ENCODE measurements at places on chromosomes 5 and 9.

GRCh38 chr9:132989014-132989310 lies 10.5 kb downstream of the GFI1B start:
- no peak for DNase-seq

GRCh38 chr5:177169271-177169670 lies 35.7 kb downstream of the NSD1 start:
- DNase-seq: no peak

- no peak for DNase-seq
These were observed 9.1 kb downstream of the BRD3 start for GRCh38 chr9:134058716-134059115.

- peak; percentile 62 for DNase-seq
These were observed 32.0 kb upstream of the TMED7 start for GRCh38 chr5:115657881-115658233.

GRCh38 chr9:70525519-70525918 lies 111.1 kb upstream of the KLF9 start:
- no peak for DNase-seq

DNA sequence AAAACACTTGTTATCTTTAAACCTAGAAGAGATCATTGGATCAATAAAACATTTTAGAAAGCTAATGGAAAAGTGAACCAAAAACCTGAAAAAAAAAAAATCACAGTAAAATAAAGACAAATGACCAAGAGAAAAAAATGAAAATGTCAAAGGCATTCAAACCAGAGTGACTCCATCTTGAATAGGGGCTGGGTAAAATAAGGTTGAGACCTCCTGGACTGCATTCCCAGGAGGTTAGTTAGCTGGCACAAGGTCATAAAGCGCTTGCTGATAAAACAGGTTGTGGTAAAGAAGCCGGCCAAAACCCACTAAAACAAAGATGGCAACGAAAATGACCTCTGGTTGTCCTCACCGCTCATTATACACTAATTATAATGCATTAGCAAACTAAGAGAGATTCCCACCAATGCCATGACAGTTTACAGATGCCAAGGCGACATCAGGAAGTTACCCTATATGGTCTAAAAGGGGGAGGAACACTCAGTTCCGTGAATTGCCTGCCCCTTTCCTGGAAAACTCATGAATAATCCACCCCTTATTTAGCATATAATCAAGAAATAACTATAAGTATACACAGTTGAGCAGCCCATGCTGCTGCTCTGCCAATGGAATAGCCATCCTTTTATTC lies 116.7 kb upstream of the NEK6 start:
- no peak for DNase-seq

- DNase-seq: no peak
These were observed 1087.9 kb upstream of the NUDT12 start for GRCh38 chr5:104650313-104651055.

DNA sequence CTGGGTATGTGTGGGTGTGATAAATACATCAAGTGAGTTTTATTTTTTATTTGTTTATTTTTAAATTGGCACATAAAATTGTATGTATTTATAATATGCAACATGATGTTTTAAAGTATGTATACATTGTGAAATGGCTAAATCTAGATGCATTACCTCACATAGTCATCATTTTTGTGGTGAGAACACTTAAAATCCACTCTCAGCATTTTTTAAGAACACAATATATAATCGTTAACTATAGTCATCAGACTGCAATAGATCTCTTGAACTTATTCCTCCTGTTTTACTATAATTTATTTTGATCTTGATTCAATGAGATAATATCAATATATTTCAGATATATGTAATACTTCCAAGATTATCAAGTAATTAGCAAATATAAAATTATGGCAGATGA lies 93.9 kb upstream of the ALDH1A1 start:
- no peak for DNase-seq

- DNase-seq: no peak
These were observed 135.9 kb upstream of the ADAMTSL1 start for GRCh38 chr9:18338042-18338441.

DNA sequence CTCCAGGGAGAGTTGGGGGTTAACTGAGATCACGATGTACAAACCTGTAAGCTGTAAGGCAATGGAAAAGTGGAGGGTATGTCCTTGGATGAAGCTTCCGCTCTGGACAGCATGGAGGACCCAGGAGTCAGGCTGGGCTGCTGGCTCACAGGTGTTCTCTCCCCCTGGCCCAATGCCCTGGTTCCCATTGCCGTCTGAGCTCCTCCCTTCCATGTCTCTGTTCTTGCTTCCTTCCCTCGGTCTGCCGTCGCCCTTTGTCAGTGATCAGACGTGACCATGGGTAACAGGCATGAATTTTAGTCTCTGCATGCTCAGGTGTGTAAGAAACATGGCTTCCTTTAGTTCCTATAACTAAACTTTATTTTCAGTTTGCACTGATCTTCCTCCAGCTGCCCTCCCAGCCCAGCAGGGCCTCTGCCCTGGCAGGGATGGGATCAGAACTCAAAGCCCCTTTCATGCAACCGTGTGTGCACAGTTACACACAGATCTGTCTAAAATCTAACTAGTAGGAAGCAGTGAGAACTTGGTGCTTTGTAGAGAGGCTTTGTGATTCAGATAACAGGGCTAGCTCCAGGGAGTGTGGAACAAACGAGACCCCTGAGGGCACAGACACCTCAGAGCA lies 51.7 kb upstream of the KCNMB1 start:
- no peak for DNase-seq

GRCh38 chr5:133683646-133684596 lies 71.6 kb upstream of the FSTL4 start:
- no peak for DNase-seq

GRCh38 chr9:130996676-130997394 lies 12.1 kb upstream of the LAMC3 start:
- no peak for DNase-seq

DNA sequence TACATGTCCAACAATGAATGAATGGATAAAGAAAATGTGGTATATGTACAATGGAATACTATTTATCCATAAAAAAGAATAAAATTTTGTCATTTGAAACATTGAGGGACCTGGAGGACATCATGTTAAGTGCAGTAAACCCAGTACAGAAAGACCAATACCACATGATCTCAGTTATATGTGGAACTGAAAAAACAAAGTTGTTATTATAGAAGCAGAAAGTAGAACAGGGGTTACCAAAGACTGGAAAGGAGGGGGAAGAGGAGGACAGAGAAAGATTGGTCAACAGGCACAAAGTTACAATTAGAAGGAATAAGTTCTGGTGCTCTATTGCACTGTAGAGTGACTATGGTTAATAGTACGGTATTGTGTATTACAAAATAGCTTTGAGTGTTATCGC lies 233.8 kb downstream of the SEMA6A start:
- DNase-seq: no peak

GRCh38 chr5:170523142-170523551 lies 19.3 kb downstream of the KCNIP1 start:
- no peak for DNase-seq

GRCh38 chr9:108911820-108912219 lies 22.1 kb downstream of the ELP1 start:
- DNase-seq: no peak

DNA sequence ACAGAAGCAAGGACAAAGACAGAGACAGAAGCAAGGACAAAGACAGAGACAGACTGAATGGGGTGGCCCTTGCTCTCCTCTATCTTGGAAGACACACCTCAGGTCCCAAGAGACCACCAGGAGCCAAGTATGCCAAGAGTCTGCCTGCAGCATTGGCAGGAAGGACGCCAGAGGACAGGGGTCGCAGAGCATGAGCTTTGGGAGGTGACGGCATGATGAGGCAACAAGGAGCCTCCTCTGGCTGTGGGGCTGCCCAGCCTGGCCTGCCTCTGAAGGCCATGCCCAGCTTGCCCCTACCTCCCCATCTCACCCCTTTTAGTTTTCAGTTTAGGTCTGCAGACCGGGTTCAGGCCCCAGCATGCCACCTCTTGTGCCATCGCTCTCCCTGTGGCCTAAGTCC lies 17.6 kb downstream of the PDGFRB start:
- no peak for DNase-seq

DNA sequence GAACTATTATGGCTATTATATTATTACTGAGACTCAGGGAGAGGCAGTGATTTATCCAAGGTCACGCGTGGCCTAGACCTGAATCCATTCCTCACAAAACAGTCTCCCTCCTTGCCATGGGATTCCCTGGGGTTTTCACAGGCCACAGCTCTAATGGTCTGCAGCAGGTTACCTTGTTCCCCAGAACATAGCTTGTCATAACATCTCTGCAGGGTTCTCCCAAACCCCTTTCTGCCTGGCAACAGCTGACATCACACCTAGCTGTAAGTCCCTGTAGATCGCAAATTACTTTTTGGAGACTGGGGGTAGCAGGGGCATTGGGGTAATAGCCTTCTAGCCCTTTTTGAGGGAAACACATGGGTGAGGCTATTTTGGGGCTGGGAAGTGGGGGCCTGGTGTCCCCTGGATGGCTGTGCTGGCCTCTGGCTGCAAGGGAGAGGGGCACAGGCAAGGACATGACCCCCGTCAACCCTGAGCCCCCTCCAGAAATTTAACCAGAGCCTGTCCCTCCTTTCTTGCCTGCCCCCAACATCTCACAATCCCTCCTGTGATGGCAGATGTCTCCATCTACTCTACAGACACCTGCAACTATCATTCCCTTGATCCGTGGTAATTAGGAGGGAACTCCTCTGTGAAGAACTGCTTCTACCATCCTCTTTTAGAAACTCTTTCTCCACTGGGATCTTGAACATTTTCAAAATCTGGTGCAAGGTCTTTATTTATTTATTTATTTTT lies 1.3 kb downstream of the CD74 start:
- DNase-seq: no peak
